ENCODE measurements at places on chromosomes 16 and 17. TPM values are rescaled to one million over a fixed set of nuclear protein-coding genes. Genes with fewer than 3 reads are reported as not detected.

SLC13A5 gene
- not detected for total RNA-seq

ITGAD gene
- total RNA-seq: not detected

SLFN11 gene
- not detected for total RNA-seq

SLFN14 gene
- total RNA-seq: not detected

DNASE1L2 gene
- total RNA-seq: 0.99 TPM

GLP2R gene
- not detected for total RNA-seq

KIFC3 gene
- 43.4 TPM for total RNA-seq

CCDC78 gene
- total RNA-seq: 22.9 TPM

CDH11 gene
- not detected for total RNA-seq

NPIPA2 gene
- not detected for total RNA-seq

CACNG3 gene
- total RNA-seq: not detected

DNA sequence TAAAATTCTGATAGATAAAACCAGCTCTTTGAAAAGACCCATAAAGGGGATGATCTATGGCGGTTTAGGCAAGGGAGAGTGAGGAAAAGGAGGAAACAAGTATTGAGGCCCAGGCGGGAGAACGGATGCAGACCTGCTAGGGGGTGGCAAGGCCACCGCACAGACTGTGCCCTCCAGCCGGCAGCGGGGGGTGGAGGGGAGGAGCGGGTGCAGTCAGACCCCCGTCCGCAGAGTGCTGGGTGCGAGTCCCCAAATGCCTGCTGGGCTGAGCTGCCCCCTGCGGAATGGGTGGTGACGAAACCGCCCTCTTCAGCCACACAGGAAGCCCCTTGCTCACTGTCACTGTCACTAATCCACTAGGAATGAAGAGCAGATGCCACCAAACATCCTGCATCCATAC lies 46.0 kb downstream of the LMF1 start:
- no peak for DNase-seq

DNA sequence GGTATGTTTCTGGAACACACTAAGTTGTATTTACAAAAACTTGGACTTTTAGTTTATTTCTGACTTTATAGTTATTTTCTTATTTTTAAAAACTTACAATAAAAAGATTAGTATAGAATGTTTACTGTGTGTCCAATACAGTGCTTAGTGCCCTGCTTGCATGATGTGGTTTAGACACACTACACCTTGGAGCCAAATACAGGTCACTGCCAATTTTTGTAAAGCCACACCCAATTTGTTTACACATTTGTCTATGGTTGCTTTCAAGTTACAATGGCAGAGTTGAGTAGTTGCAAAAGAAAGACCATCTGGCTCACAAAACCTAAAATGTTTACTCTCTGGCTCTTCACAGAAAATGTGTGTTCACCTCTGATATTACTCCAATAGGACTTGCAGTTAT lies 807.1 kb downstream of the KCNJ2 start:
- no peak for DNase-seq

- no peak for DNase-seq
Observed at GRCh38 chr17:78539781-78540180, 37.4 kb downstream of the DNAH17 start.

DNA sequence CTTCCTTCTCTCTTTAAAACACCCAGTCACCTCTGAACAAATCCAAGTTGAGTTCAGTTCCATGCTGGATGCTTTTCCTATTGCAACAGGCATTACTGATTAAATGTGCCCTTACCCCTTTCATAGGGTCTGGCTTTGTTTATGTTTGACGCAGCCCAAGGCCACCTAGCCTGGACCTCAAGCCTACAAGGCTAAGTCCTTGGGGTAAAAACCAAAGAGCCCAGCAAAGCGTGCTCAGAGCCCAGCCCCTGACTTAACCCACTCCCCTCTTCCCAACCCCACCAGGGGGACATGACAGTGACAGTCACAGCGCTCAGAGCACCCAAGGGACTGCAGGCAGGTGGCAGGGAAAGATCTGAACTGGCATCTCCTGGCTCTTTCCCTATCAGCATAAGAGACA lies 200.6 kb downstream of the XYLT1 start:
- DNase-seq: no peak

GRCh38 chr17:38568274-38568673 lies 37.5 kb downstream of the SRCIN1 start:
- DNase-seq: no peak

- DNase-seq: no peak
Observed at GRCh38 chr16:16096858-16097213, 126.5 kb downstream of the ABCC6 start.

DNA sequence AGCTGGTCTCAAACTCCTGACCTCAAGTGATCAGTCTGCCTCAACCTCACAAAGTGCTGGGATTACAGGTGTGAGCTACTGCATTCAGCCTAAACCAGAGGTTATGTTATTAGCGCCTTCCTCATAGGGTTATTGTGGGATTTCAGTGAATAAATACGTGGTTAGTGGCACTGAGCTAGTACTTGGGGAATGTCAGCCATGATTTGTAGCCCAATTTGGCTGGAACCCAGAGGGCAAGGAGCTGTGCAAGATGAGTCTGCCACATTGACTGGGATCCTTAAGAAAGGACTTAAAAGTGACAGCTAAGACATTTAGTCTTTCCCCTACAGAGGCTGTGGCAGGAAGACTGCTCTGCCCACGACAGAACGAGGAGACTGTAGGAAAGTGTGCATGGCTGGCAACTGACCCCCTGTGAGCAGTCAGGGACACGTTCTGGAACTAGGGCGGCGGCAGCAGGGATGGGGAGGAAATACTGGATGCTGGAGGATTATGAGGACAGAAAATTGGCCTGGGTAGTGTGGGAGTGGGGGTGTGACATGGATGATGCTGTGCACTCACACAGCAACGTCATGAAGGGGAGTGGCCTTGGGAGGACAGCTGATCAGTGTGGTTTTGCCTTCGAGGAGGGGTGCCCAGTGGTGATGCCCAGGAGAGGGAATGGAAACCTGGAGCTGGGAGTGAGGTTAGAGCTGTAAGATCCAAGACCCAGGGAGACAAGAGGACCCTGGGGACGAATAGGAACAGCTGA lies 14.6 kb downstream of the ATP5PD start:
- peak; percentile 78 for DNase-seq

DNA sequence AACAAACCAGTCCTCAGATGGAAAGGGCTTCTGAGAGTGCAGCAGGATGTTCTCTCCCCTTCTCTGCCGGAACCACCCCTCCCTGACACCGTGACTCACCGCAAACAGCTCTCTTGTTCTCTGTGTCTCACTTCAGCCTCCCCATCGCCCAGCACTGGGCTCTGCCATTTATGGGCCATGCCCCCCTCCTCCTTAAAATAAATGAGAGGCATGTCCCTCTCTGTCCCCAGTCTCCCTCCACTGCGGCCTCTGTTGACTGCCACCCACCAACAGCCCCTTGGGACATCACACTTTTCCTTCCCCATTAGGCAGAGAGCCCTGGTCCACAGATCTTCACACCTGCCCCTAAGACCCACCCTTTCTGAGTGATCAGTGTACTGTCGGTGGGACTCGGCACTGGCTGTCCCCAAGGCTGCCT lies 6.3 kb downstream of the CCDC102A start:
- DNase-seq: peak; percentile 61

- no peak for DNase-seq
Observed at GRCh38 chr16:49455181-49455990, 81.8 kb downstream of the C16orf78 start.

GRCh38 chr17:45666641-45667040 lies 117.5 kb upstream of the CRHR1 start:
- no peak for DNase-seq

GRCh38 chr16:53692146-53692545 lies 11.5 kb downstream of the RPGRIP1L start:
- peak; percentile 58 for DNase-seq

GRCh38 chr17:79113699-79114457 lies 39.3 kb downstream of the ENGASE start:
- DNase-seq: no peak

DNA sequence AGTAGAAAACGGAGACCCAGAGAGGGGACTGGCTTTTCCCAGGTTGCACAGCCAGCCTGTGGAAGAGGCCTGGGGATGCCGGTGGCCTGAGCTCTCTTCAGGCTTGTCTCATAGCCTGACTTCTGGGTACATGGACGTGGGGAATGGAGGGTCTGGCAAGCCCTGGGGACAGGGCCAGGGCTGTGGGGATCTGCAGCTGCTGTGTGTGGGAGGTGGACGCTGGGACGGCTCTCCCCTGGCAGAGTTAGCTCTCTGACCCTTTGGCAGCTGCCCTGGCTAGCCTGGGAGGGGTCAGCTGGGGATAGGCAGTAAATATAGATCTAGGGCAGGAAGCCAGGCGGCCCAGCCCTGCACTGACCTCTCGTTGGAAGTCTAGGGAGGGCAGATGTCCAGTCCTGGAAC lies 20.5 kb downstream of the SLC4A1 start:
- DNase-seq: no peak

DNA sequence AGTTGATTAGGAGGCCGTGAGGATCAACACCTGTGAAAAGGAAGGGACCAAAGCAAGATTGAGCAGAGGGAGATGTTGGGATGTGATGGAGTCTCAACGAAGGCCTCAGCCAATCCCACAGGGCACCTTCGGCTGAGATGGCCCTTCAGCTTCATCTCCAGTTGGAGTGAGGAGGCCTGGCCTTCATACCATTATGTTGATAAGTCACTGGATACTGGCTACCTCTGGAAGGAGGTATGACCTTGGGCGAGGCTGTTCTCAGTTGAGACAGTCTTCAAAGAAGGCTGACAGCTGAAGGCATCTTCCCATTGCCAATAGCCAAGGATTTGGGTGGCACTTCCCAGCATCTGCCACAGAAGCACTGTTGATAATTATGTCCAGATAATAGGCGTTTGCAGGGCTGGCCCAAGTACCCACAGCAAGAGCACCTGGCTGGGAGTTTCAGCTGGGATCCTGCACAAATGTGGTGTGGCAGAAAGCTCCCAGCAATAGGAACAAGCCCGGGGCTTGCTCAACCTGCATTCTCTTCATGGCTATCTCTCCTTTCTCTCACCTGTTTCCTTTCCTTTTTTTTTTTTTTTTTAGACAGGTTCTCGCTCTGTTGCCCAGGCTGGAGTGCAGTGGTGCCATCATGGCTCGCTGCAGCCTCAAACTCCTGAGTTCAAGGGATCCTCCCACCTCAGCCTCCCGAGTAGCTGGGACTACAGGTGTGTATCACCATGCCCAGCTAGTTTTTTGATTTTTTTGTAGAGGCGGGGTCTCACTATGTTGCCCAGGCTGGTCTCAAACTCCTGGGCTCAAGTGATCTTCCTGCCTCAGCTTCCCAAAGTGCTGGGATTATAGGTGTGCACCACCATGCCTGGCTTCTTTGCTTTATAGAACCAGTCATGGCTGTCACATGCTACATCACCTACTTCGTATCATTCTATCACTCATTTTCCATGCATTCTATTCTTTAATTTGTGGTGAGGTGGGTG lies 18.2 kb upstream of the MAP3K14 start:
- DNase-seq: no peak

DNA sequence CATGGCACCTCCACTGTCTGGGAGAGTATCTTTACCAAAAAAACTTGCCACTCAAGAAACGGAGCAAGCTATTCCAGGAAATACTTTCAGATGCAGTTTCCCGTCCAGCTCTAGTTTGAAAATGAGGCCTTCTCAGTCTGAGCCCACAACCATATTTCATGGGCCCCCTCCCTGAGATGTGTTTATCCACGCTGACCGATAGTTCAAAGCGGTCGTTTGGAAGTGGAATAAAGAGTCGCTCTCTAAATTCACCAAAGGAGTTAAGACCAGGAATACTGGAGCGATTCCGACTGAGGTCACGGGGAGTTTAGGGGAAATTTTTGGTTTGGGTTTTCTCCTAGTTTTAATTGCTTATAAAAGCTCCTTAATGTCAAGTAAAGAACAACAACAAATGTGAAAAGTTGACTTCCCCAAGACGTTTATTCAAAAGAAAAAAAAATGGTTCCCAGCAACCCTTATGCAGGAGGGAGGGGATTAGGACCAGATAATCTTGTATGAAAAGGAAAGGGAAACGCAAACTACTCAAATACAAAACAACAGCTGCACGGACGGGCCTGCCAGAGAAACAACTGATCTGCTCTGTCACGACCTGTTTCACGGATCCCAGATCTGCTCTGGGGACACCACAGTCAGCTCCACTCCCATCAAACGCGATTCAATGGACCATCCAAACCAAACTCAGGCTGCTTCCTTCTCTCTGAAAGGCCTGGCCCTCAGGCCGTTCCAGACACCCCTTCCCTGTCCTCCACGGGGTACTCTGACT lies 77.1 kb downstream of the MRM3 start:
- DNase-seq: no peak

DNA sequence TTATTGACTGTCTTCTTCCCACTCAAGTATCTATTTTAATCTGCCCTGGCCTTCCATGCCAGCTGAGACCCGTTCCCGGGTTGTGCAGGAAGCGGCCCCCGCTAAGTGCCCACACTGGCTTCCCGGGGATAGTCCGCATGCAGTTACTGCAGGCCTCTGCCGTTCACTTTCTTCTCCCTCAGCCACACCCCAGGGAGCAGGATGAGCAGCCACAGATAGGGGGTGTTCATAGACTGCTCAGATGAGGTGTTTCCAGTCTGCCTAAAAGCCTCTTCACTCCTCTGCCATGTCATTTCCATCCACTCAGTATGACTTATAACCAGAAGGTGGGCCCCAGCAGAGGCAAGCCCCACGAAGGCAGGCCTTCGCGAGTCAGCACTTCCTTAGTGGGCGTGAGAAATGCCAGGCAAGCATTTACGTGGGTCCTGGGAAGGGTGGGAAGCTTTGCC lies 7.7 kb downstream of the MED9 start:
- DNase-seq: no peak

GRCh38 chr17:45311401-45311759 lies 5.4 kb downstream of the MAP3K14 start:
- no peak for DNase-seq

GRCh38 chr16:68064791-68065365 lies 20.3 kb upstream of the NFATC3 start:
- DNase-seq: peak; percentile 80

DNA sequence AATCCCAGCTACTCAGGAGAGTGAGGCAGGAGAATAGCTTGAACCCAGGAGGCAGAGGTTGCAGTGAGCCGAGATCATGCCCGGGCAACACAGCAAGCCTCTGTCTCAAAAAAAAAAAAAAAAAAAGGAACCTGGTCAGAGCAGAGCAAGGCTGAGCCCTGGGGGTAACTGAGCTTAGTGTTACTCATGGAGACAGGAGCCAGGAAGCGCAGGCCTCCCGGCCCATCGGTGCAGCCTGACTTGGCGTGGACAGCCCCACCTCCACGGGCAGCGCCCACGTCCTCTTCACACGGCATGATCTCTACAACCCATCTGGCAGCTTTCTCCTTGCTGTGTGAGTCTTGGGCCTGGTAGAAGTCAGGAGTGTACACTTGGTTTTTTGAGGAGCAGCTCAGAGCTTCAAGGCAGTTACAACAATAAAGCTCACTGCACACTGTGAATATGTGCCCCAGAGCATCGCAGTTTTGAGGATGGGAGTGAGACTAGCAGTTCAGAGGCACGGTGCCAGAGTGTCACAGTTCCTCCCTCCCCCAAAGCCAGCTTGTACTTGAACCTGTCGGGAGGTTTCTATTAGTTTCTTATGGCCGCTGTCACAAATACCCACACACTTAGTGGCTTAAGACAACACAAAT lies 129.9 kb downstream of the RAP1GAP2 start:
- no peak for DNase-seq

- DNase-seq: no peak
Observed at GRCh38 chr16:11064851-11065250, 120.5 kb downstream of the CLEC16A start.

Measured in HT-29 (cell line).